ENCODE measurements at places on chromosomes 13 and 19. TPM values are rescaled to one million over a fixed set of nuclear protein-coding genes. Genes with fewer than 3 reads are reported as not detected.
A peak's percentile ranks its signal among the peaks of the same experiment; 100 is the strongest.

DNA sequence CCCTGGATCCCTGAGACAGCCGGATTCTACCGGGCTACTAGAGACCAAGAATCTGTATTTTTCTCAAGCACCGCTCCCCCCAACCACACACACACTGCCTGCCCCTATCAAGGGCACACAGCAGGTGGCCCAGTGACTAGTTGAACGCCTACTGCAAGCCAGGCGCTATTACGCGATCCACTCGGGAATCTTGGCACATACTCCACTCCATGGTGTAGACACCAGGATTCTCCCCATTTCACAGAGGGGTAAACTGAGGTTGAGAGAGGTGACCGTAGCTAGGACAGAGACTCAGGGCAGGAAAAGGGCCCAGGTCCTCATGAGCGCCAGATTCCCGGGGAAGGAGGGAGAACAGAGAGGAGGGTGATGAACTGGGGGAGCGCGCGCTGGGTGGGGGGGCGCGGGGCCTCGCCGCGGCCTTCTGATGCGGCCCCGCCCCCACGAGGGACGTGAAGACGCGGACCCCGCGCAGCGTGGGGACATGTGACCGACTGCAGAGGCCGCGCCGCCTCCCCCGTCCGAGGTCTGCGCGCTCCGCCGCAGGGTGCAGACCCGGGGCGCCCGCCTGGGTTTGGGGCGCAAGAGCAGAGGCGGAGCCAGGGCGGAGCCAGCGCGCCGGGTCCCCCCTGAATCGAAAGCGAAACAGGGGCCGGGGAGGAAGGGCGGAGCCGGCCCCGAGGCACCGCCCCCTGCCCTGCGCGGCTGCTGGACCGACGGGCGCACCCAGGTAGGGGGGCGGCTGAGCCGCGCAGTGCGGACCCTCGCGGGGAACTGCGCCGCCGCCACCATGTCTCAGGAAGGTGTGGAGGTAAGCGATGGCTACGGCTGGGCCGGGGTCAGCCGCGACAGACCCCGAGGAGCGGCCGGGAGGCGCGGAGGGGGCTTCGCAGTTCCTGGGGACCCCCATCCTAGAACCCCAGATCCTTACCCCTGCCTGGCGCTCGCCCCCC is at the start of gene SHFL:
Gene SHFL, plus strand, starts transcription at position 677 of the 950 bp plus-strand sequence. Its CDS starts 111 bp downstream, at position 788.
- peak; percentile 82 for DNase-seq

DNA sequence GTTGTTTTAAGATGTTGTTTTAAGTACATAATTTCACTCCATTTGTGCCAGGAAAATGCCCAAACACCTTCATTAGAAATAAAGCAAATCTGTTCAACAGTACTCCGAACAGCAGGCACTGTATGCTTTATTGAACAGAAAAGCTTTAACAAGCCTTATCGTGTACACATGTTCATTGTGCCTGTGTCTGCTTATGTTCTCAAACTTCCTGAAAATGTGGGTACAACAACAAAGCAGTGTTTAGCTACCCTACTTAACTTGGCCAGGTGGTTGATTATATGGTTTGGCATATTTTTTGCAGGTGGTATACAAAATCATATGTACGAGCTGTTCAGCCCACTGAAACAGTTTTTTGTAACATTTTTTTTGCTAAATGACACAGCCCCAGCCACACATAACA is 718.0 kb downstream of the DACH1 start:
- no peak for DNase-seq

DNA sequence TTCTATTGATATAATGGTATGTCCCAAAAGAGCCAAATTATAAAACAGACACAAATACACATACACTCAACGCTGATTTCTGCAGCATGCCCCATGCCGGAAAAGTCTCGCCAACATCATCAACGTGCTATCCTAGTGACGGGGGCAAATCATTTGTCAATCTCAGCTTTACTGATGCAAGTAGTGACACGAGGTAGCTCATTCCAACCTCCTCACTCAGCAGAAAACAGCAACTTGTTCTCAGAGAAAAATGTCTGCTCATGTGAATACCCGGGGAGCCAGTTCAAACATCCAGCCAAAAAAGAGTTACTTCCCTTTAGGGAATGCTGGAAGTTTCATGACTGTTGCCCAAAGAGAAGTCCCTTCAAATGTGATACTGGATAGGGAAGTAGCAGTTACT is 46.3 kb downstream of the SOX21 start:
- no peak for DNase-seq

DNA sequence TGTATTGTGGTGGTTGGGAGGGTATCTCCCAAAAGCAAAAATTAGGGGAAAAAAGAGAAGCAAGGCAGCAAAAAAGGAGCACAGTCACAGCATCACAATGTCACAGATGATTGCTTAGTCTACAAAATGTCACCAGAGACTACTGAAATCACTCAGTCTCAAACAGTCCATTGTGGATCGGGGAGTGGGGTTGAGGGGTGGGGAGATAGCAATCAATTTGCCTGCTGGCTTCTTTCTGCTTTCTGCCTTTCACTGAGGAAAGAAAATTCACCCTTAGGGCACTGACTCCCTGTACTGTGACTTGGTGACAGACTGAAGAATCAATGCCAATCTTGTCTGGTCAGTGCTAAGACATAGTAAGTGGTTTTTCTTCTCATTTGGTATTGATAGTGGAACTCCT is 2127.1 kb upstream of the PCDH20 start:
- DNase-seq: no peak

- no peak for DNase-seq
These were observed 603 bp upstream of the ZNF132 start for GRCh38 chr19:58440556-58440955.

DNA sequence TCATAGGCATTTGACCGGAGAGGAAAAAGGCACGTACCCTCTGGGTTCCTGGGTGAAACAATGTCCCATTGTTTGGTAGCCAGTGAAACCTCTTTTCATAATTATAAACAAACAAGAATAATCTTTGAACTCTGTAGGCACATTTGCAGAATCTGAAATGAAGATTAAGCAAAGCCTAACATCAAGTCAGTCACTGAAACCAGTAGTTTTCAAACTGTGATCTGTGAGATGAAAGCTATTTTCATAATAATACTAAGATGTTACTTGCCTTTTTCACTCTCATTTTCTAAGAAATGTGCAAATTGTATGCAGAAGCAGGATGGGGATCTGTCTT is 105.4 kb downstream of the WDFY2 start:
- no peak for DNase-seq

CGB1 gene
- not detected for total RNA-seq

CYP2A7 gene
- not detected for total RNA-seq
